Parietal lobe (tissue), 2 donors: ENCODE measurements at places on chromosomes 12 and 14. TPM values are rescaled to one million over a fixed set of nuclear protein-coding genes. Genes with fewer than 3 reads are reported as not detected.

The HSPB8 gene
- total RNA-seq = 1.6 TPM

The MLEC gene
- 44.8 TPM for total RNA-seq

The LRRC43 gene
- not detected for total RNA-seq

The MYH6 gene
- not detected for total RNA-seq

The TTC6 gene
- total RNA-seq = 0.63 TPM

The NPFF gene
- not detected for total RNA-seq

The CHMP4A gene
- total RNA-seq = 35.1 TPM

The ARF6 gene
- total RNA-seq = 32.2 TPM

The LPCAT3 gene
- 15.0 TPM for total RNA-seq

The INSM2 gene
- not detected for total RNA-seq

The CARMIL3 gene
- total RNA-seq = 51.6 TPM

The ZDHHC22 gene
- total RNA-seq = 14.7 TPM

The GARIN6 gene
- total RNA-seq = not detected

The OR6C2 gene
- total RNA-seq = not detected

The AQP2 gene
- total RNA-seq = not detected

The SYCP3 gene
- total RNA-seq = 1.3 TPM

The RECQL gene
- 28.2 TPM for total RNA-seq

The LALBA gene
- not detected for total RNA-seq

The CCDC88C gene
- total RNA-seq = 45.7 TPM

The RNF212B gene
- total RNA-seq = not detected

The PMCH gene
- not detected for total RNA-seq

The GPD1 gene
- 23.8 TPM for total RNA-seq

The TAS2R19 gene
- 41.9 TPM for total RNA-seq

The DBX2 gene
- total RNA-seq = 1.6 TPM

The TC2N gene
- total RNA-seq = 5.6 TPM

The CLEC12A gene
- not detected for total RNA-seq

The MDGA2 gene
- total RNA-seq = 54.1 TPM

The TMEM52B gene
- 0.63 TPM for total RNA-seq

The CDKL1 gene
- total RNA-seq = 15.0 TPM

The ADSS1 gene
- 0.94 TPM for total RNA-seq

The KCNMB4 gene
- total RNA-seq = 55.1 TPM

The APPL2 gene
- 94.2 TPM for total RNA-seq

The KRT75 gene
- total RNA-seq = not detected

The LYZ gene
- 2.2 TPM for total RNA-seq

The C14orf132 gene
- 66.4 TPM for total RNA-seq

The CAPS2 gene
- total RNA-seq = 14.7 TPM

The SMCO2 gene
- 2.2 TPM for total RNA-seq

The SERPINA3 gene
- 1.3 TPM for total RNA-seq

The IL26 gene
- not detected for total RNA-seq

The TPPP2 gene
- not detected for total RNA-seq

The SYNJ2BP gene
- 26.9 TPM for total RNA-seq

The PRIMA1 gene
- not detected for total RNA-seq

The C12orf56 gene
- 0.31 TPM for total RNA-seq

The PPP4R4 gene
- 1.6 TPM for total RNA-seq

The FAIM2 gene
- total RNA-seq = 37.2 TPM

The TOMM20L gene
- total RNA-seq = not detected

The DENND5B gene
- 85.1 TPM for total RNA-seq

The NUAK1 gene
- total RNA-seq = 43.2 TPM

The SOX5 gene
- 394 TPM for total RNA-seq

The PCED1B gene
- total RNA-seq = 1.3 TPM

The A2ML1 gene
- total RNA-seq = 1.6 TPM

The ASCL1 gene
- total RNA-seq = 15.0 TPM

The HSPA2 gene
- total RNA-seq = 10.3 TPM

The MOK gene
- 77.3 TPM for total RNA-seq

The PPP1R36 gene
- not detected for total RNA-seq

The DEGS2 gene
- total RNA-seq = 0.31 TPM
